ENCODE measurements at places on chromosomes 4 and X. TPM values are rescaled to one million over a fixed set of nuclear protein-coding genes. Genes with fewer than 3 reads are reported as not detected.
A peak's percentile ranks its signal among the peaks of the same experiment; 100 is the strongest.

- DNase-seq = no peak
Observed at GRCh38 chr4:122584519-122584918, 36.3 kb downstream of the IL21 start.

GRCh38 chr4:2352171-2352570 is 66.3 kb downstream of the ZFYVE28 start:
- no peak for DNase-seq

DNA sequence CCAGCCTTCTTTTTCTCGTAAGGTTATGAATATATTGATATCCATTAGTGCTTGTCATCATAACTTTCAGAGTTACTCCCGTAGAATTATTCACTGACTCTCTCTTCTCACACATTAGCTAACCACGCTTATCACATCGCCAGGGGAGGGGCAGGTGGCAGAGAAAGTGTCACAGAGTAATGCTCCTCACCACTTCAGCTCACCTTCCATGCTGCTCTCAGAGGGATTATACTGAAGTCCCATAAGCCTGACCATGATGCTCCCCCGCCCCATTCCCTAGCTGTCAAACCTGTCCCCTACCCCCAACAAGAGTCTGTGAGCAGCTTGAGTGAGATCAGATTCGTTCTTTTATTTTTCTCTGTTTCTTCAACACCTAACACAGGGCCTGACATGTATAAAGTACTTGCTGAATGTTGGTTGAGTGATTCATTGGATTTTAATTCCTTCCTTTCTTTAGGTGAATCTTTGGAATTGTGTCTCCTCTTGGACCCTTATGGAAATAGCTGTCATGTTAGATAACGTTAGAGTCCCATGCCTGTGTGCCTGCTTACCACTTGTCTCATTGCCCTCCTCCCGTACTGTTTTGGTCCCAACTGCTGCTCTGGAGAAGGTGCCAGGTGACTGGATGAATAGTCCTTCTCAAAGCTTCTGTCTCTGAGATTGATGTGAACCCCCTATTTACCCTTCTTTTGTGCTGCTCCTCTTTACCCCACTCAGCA is 55.1 kb downstream of the RS1 start:
- DNase-seq = no peak

DNA sequence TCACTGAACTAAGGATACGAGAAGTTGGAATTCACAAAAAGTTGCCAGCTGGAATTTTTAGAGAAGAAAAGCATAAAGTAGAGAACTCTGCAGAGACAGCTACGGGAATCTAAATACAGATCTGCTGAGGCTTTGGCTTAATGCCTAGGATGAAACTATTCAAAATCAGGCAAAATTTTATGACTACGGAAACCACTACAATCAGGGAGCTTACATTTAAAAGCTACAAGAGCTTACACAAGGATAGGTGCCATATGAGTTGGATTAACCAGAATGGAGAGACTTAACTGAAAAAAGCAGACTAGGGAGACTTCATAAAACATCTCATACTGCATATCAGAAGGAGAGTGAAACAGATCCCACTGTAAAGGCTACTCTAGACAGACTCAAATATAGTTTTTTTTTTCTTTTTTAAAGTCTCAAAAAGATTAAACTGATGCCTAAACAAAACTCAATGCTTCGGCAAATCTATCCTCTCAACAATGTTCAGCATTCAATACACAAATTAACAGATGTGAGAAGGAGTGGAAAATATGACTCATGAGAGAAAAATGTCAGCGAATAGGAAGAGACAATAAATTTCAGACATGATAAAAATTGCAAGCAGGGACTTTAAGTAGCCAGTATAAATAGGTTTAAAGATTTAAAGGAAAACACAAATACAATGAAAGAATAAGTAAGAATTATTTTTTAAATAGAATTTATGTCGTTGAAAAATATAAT is 586.1 kb downstream of the FSTL5 start:
- no peak for DNase-seq

- peak; percentile 27 for DNase-seq
Observed at GRCh38 chr4:11720292-11720691, 291.6 kb upstream of the HS3ST1 start.

DNA sequence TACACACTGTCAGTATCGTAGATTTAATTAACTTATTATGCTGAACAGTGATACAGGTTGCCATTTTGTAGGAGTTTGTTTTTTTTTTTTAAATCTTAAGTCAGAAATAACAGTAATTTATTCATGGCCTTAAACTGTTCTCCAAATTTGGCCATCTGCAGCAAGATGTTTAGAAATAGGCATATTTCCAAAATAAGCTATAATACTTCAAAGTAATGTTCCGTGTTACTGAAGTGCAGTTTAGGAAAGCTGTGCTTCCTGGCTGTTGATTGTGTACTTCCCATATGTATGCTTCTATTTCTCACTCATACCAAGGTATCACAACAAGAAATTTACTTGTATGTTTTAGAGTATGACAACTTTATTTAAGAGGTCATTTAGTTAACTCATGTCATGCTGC is 28.9 kb downstream of the CPEB2 start:
- no peak for DNase-seq

DNA sequence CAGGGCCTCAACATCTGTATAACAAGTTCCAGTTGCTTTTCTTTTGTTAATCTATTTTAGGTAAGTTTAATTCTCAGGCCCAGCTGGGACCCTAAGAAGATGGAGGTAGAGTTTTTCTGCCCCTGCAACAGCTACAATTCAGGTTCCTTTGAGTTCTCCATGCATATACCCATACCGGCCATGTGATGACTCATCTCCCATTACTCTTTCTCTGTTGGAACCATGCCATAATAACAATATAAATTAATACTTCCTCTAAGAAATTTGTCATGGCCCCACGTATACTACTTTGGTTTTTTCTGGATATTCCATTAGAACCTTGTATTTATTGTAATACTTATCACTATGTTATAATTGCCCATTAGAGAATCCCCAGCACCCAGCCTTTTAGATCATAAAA is 1.3 kb upstream of the INTU start:
- DNase-seq = no peak

DNA sequence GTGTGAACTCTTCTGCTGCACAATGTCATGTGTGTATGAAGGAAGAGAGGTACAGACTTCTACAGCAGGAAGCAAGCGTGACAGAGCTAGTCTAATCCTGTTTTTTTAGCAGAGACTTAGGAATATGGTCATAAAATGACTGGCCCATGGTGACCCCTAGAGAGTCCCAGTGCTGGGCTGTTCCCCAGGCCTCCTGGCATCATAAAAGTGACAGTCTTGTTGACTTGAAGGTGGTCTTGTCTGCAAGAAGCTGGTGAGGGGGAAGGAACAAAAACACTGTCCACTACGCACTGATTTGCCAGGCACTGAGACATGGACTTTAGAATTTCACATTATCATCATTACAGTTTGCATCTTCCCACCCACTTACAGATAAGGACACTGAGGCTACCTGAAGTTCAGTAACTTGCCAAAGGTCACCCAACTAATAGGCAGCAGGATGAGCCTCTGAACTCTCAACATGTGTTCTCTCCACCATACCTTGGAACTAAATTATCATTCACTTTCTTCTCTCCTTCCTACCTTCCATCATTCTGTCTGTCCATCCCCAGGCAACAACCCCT is 63.0 kb downstream of the HADH start:
- no peak for DNase-seq

Gene CCKAR
- not detected for total RNA-seq

Gene MAGEA12
- not detected for total RNA-seq

Gene MAOB
- 1.7 TPM for total RNA-seq

Data from cerebellum (tissue), 4 donors.